Aorta (tissue), 5 donors: ENCODE measurements at places on chromosomes 7 and 10. TPM values are rescaled to one million over a fixed set of nuclear protein-coding genes. Genes with fewer than 3 reads are reported as not detected.

GRCh38 chr7:149099058-149099457 lies 8.5 kb upstream of the ZNF786 start:
- DNase-seq, result no peak
- H3K4me3 ChIP-seq, result no peak overlapping the region
- H3K27ac ChIP-seq, result no peak overlapping the region
- no peaks in the 10 kb centered on the region for H3K27me3 ChIP-seq

DNA sequence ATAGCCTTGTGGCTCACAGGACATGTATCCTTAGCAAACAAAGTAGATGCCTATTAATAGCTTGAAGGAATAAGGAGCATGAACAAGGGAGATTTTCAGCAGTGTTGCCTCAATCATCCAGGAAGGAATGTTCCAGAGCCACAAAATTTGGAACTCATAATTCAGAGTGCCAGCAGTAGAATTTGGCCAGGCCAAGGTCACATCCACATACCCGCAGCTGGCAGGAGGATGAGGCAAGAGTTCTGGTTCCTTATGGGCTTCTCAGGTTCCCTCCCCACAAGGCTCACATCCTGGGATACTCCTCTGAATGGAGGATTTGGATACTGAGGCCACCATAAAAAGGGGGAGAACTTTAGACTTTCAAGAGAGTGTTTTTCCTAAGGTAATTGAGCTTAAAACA lies 45.8 kb downstream of the SUFU start:
- no peaks in the 10 kb centered on the region for H3K27me3 ChIP-seq
- DNase-seq, result no peak
- H3K4me1 ChIP-seq, result no peaks in the 10 kb centered on the region
- H3K36me3 ChIP-seq, result no peaks in the 10 kb centered on the region

- no peak overlapping the region for H3K27ac ChIP-seq
- DNase-seq, result no peak
Measured at GRCh38 chr10:126255313-126255712, 133.0 kb downstream of the ADAM12 start.

GRCh38 chr7:158191671-158192070 lies 396.0 kb downstream of the PTPRN2 start:
- no peak overlapping the region for H3K4me3 ChIP-seq
- no peaks in the 10 kb centered on the region for H3K27me3 ChIP-seq
- DNase-seq, result no peak
- H3K27ac ChIP-seq, result no peak overlapping the region
- no peaks in the 10 kb centered on the region for H3K36me3 ChIP-seq
- H3K4me1 ChIP-seq, result no peaks in the 10 kb centered on the region

- H3K27ac ChIP-seq, result no peak overlapping the region
- H3K27me3 ChIP-seq, result no peaks in the 10 kb centered on the region
- no peaks in the 10 kb centered on the region for H3K4me1 ChIP-seq
- H3K36me3 ChIP-seq, result no peaks in the 10 kb centered on the region
Measured at GRCh38 chr7:87570178-87570577, 30.5 kb downstream of the ABCB1 start.

DNA sequence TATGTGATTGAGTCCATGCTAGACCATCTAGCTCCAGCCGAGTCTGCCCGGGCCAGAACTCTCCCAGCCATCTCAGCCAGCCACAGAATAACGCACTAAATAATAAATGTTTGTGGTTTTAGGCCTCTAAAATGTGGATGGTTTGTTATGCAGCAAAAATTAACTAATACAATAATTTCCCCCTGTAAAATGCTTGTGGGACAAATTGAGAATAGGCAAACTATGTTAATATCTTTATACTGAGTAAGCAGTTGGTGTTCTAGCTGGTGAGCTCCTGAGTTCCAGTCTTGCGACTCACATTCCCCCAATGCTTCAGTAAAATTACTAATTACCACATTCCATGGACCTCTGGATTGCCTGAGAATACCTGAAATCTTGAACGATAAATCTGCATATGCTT lies 316.8 kb upstream of the NFE2L3 start:
- no peak overlapping the region for H3K4me3 ChIP-seq
- H3K36me3 ChIP-seq, result no peaks in the 10 kb centered on the region
- peaks cover 3% of the 10 kb centered on the region for H3K4me1 ChIP-seq
- no peaks in the 10 kb centered on the region for H3K27me3 ChIP-seq
- no peak for DNase-seq

DNA sequence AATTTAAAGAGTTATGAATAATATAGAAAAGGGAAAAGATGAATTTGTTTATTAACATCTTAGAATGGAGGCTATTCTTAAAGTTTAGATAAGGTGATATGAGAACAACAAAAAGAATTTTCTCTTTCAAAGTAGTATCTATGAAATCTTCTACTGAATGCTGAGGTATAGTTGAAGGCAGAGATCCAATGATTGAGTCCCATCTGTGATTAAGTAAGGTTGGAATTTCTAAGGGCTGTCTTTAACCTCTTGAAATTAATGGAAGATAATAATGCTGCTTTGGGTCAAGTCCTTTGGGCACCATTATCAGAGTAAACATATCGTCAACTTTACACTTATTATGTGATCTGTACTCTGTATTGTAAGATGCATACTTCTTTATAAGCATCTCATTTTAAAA lies 307.9 kb downstream of the PRKG1 start:
- H3K27ac ChIP-seq, result no peak overlapping the region
- H3K4me1 ChIP-seq, result peaks cover 10% of the 10 kb centered on the region
- DNase-seq, result no peak
- H3K4me3 ChIP-seq, result no peak overlapping the region
- no peaks in the 10 kb centered on the region for H3K36me3 ChIP-seq

DNA sequence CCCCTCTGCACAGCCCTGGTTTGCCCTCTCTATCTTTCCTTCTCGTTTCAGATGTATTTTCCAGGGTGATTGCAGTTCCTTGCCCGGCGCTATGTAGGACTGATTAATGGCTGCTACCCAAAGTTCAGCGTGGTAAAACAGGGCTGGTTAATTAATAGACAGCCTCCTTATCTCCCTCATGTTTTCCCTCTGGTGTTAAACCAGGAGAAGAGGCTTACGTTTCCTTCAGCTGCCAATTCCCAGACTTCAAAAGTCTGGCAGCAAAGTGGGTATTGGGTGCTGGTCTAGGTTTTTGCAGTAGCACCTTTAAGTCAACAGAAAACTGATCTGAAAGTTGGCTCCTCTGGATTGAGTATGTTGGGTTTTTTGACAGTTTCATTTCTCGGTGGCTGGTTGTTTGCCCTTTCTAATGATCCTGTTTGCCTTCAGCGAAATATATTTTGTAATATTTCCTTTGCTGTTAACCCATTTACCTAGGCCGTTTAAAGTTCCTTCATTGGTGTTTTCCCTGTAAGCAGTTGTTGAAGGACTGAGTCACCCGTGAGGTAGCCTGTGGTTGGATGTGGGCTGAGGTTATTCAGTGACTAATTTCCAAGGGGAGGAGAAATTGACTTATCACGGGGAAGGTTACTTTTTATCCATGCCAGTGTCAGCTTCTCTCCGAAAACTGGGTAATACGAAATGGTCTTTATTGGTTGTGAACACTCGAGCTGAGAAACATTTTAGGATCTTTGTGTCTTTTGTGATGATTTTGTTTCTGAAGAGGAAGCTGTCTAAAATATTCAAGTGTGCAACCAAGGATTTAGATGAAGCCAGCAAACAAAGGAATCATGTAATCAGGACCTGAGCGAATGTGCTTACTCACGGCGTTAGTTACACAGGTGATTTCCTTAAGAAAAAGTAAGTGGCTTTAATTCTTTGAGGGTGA lies 257.2 kb downstream of the KIAA1217 start:
- H3K4me1 ChIP-seq, result peaks cover 4% of the 10 kb centered on the region
- no peaks in the 10 kb centered on the region for H3K27me3 ChIP-seq
- H3K36me3 ChIP-seq, result no peaks in the 10 kb centered on the region
- DNase-seq, result no peak
- H3K27ac ChIP-seq, result no peak overlapping the region

GRCh38 chr7:107185716-107186115 lies 16.9 kb downstream of the HBP1 start:
- H3K4me1 ChIP-seq, result no peaks in the 10 kb centered on the region
- no peak overlapping the region for H3K27ac ChIP-seq
- H3K27me3 ChIP-seq, result no peaks in the 10 kb centered on the region
- no peak for DNase-seq
- no peak overlapping the region for H3K4me3 ChIP-seq
- H3K36me3 ChIP-seq, result no peaks in the 10 kb centered on the region

GRCh38 chr7:11970132-11970531 lies 138.1 kb upstream of the THSD7A start:
- H3K27me3 ChIP-seq, result no peaks in the 10 kb centered on the region
- H3K4me3 ChIP-seq, result no peak overlapping the region
- H3K4me1 ChIP-seq, result no peaks in the 10 kb centered on the region
- H3K36me3 ChIP-seq, result no peaks in the 10 kb centered on the region
- DNase-seq, result no peak

- no peak overlapping the region for H3K4me3 ChIP-seq
- peak; percentile 73 for DNase-seq
- H3K4me1 ChIP-seq, result no peaks in the 10 kb centered on the region
- no peaks in the 10 kb centered on the region for H3K27me3 ChIP-seq
- no peak overlapping the region for H3K27ac ChIP-seq
Measured at GRCh38 chr7:73824986-73825385, 5.8 kb upstream of the CLDN4 start.

- H3K27ac ChIP-seq, result no peak overlapping the region
- DNase-seq, result no peak
- no peak overlapping the region for H3K4me3 ChIP-seq
- peaks cover 2% of the 10 kb centered on the region for H3K36me3 ChIP-seq
Measured at GRCh38 chr7:2647594-2648172, 15.9 kb downstream of the TTYH3 start.

DNA sequence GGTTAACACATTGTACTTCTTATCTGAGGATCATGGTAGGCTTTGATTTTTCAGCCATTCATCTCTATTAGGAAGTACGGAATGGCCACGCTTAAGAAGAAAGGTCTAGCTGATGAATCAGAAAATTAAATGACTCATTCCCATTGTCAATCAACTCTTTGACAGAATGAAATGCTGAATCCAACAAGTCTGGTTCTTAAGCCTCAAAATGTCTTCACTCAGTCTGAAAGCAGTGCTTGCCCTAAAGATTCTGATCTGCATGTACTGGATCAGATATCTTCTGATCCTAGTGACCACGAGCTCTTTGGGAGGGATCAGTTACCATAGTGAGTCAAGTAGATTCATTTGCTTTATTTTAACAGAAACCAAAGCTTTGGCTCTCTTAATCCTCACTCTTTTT lies 5.7 kb upstream of the CELF2 start:
- no peak overlapping the region for H3K4me3 ChIP-seq
- H3K4me1 ChIP-seq, result no peaks in the 10 kb centered on the region
- H3K36me3 ChIP-seq, result no peaks in the 10 kb centered on the region
- H3K27me3 ChIP-seq, result no peaks in the 10 kb centered on the region

GRCh38 chr7:42869131-42870020 lies 42.5 kb downstream of the C7orf25 start:
- no peak overlapping the region for H3K4me3 ChIP-seq
- no peak for DNase-seq
- H3K27me3 ChIP-seq, result no peaks in the 10 kb centered on the region
- H3K36me3 ChIP-seq, result no peaks in the 10 kb centered on the region
- no peaks in the 10 kb centered on the region for H3K4me1 ChIP-seq
- H3K27ac ChIP-seq, result no peak overlapping the region

- H3K36me3 ChIP-seq, result no peaks in the 10 kb centered on the region
- no peaks in the 10 kb centered on the region for H3K4me1 ChIP-seq
- no peak for DNase-seq
- no peaks in the 10 kb centered on the region for H3K27me3 ChIP-seq
Measured at GRCh38 chr10:92990615-92991014, 70.0 kb upstream of the CYP26C1 start.

DNA sequence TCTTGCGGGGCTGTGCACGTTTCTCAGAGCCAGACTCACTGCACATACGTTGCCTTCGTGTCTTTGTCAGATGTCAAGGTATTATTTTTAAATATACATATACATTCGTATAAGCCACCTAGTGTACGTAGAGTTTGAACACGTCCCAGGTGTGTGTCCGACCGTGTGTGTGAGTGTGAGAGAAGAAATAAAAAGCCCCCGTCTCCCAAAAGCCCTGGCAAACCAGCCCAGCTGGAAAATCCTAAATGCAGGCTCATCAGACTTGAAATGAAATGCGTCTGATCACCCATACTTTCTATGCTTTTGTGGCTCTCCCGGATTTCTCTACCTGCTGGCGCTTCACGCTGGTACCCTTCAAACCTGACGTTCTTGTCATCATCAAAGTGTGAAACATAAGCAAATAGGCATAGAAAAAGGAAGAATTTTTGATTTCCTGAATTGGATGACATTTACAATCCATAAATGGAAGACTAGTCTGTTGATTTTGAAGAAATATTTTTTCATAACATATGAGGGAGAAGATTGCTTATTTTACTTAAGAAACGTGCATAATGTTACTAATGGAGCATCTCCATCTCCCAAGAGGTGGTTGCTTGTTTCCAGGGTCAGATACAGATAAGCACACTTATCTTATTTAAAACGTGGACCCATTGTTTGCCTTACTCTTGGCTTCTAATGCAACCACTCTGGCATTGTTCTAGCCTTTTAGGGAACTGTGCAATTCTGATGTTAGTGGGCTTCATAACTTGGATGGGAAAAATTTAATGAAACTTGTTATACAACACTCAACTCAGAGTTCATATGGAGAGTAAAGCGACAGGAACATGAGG lies 971 bp downstream of the PRKG1 start:
- H3K27me3 ChIP-seq, result no peaks in the 10 kb centered on the region
- H3K27ac ChIP-seq, result peak overlapping the region; percentile 47
- H3K4me3 ChIP-seq, result peak overlapping the region; percentile 82
- H3K36me3 ChIP-seq, result no peaks in the 10 kb centered on the region
- H3K4me1 ChIP-seq, result peaks cover 6% of the 10 kb centered on the region

DNA sequence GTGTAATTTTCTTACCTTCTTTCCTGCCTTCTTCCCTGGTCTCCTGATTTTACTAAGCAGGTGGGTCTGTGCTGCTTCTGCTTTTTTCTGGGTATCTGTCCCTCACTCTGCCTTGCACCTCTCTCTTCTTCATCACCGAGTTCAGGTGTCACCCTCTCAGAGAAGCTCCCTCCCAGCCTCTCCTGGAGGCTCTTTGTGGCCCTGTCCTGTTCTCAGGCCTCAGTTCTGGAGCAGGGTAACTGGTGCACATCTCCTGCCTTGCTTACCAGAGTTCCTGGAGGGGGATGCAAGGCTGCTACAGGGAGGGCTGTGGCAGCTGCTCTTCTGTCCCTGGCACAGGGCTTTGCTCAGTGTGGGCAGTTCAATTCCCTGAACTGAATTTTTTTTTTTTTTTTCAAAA lies 66.1 kb downstream of the RBM33 start:
- no peak overlapping the region for H3K27ac ChIP-seq
- no peaks in the 10 kb centered on the region for H3K27me3 ChIP-seq
- no peaks in the 10 kb centered on the region for H3K4me1 ChIP-seq
- no peak for DNase-seq
- H3K4me3 ChIP-seq, result no peak overlapping the region

- no peak overlapping the region for H3K27ac ChIP-seq
- no peak for DNase-seq
- H3K4me3 ChIP-seq, result no peak overlapping the region
- no peaks in the 10 kb centered on the region for H3K27me3 ChIP-seq
- no peaks in the 10 kb centered on the region for H3K36me3 ChIP-seq
Measured at GRCh38 chr7:14368285-14368684, 378.8 kb upstream of the ETV1 start.

- no peaks in the 10 kb centered on the region for H3K4me1 ChIP-seq
- no peak for DNase-seq
- H3K27me3 ChIP-seq, result no peaks in the 10 kb centered on the region
Measured at GRCh38 chr7:107579554-107579884, 527 bp upstream of the BCAP29 start.

The LFNG gene
- total RNA-seq, result 14.0 TPM

The GDF2 gene
- not detected for total RNA-seq

The MRPL43 gene
- 38.9 TPM for total RNA-seq

The ODAD2 gene
- total RNA-seq, result 1.3 TPM

The TAS2R38 gene
- total RNA-seq, result not detected

The TMEM176B gene
- 34.3 TPM for total RNA-seq

The NUTM2B gene
- 0.42 TPM for total RNA-seq

The GIMAP4 gene
- total RNA-seq, result 75.3 TPM

The CRPPA gene
- 2.1 TPM for total RNA-seq

The SLC26A3 gene
- total RNA-seq, result not detected

The PPP1R3A gene
- not detected for total RNA-seq

The PON3 gene
- 0.55 TPM for total RNA-seq

The FZD8 gene
- 8.2 TPM for total RNA-seq

The ALOX5 gene
- 62.5 TPM for total RNA-seq
